B cell (primary cell): ENCODE measurements at places on chromosomes 13 and 19.

DNA sequence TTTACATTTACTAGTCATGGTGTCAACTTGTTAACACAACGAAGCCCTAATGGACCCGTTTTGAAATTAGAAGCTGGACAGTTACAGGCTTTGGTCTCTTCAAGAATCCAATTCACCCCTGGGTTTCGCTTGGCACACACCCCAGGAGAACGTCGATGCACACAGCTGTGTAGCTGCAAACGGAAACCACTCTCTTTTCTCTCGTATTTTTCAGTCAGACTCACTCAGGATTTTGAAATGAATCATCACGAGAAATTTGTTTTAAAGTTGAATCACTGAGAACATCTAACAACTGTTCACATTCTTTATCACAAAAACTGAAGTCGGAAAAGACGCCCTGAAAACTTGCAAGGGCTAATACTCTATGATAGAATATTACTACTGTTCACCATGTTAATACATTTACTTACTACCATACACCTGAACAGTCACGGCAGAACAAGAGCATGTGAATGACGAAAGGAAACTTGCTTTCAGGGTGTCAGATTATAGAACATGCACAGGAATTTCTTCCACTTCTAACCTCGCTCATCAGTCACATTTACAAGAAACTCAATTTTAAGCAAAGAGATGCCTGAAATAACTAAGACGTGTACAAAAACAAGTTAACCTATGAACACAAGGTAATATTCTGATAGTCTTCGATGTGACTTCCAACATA is 4.7 kb downstream of the PNMA8A start:
- no peak for DNase-seq

GRCh38 chr13:20291675-20292074 is 59.6 kb upstream of the GJB6 start:
- DNase-seq: no peak

DNA sequence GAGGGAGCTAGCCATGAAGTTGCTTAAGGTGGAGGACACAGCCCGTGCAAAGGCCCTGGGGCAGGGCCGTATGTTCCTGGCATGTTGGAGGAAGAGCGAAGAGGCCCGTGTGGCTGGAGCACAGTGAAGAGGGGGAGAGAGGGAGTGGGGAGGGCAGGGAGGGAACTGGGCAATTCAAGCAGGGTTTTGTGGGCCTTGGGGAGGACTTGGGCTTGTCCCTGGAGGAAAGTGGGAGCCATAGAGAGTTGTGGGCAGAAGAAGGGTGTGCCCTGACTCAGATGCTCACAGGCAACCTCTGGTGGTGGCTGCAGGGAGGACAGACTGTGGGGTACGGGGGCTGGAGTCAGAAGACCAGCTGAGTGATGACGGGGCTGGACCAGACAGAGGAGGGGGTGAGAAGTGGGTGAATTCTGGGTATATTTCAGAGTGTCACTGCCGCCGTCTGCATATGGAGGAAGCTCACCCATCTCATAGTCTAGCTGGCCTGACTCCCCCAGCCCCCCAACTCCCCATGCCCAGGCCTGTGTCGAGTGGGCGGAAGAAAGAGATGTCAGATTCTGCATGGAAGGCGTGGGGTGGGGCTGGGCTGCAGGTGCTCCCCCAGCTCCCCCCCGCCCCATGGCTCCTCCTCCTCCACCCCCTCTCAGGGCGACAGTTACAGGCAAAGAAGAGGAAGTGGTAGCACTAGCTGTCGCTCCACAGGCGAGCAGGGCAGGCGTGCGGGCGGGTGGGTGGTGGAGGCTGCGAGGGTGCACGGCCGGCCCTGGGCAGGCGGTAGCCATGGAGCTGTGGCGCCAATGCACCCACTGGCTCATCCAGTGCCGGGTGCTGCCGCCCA is at the start of gene VAV1:
TSS of gene VAV1 (plus strand) at position 681 of the 838 bp plus-strand sequence. CDS start at position 781, 100 bp downstream.
- peak; percentile 94 for DNase-seq

- no peak for DNase-seq
These were observed 5.4 kb downstream of the UPF3A start for GRCh38 chr13:114286808-114287207.

DNA sequence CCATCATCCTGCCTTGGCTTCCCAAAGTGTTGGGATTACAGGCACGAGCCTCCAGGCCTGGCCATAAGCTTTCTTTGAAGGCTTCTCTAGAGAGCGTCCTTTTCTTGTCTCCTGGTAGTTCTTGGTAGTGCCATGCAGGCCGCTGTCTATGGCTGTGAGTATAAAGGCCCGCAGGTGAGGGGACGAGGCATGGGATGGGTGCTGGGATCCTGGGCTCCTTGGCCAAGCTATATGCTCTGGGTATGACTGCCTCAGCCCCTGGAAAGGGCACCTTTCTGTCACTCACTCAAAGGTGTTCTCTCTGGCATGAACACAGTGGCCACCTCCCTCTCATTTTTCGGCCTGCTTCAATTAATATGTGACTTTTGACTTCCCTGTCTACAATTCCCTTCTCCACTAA is 6.3 kb upstream of the ABCC4 start:
- no peak for DNase-seq

DNA sequence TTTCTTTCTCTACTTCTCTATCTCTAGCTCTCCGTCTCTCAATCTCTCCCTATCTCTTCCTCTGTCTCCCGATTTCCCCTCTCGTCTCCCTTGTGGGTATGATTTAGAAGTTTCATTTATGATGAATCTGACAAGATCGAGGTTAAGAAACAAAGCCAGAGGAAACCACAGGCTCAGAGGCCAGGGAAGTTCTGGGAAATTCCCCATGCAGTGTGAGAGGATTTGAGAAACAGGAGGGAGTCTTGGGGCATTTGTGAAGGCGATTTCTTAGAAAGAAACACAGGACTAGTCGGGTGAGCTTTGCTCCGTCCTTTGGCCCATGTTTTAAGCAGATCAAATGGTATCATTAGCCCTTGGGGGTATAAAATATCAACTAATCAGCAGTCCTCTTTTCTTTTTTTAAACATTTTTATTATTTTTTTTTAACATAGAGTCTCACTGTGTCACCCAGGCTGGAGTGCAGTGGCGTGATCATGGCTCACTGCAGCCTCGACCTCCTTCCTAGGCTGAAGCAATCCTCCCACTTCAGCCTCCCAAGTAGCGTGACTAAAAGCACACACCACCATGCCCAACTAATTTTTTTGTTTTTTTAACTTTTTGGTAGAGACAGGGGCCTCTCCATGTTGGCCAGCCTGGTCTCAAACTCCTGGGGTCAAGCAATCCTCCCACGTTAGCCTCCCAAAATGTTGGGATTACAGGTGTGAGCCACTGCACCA is 25.8 kb downstream of the TNFSF9 start:
- DNase-seq: no peak

DNA sequence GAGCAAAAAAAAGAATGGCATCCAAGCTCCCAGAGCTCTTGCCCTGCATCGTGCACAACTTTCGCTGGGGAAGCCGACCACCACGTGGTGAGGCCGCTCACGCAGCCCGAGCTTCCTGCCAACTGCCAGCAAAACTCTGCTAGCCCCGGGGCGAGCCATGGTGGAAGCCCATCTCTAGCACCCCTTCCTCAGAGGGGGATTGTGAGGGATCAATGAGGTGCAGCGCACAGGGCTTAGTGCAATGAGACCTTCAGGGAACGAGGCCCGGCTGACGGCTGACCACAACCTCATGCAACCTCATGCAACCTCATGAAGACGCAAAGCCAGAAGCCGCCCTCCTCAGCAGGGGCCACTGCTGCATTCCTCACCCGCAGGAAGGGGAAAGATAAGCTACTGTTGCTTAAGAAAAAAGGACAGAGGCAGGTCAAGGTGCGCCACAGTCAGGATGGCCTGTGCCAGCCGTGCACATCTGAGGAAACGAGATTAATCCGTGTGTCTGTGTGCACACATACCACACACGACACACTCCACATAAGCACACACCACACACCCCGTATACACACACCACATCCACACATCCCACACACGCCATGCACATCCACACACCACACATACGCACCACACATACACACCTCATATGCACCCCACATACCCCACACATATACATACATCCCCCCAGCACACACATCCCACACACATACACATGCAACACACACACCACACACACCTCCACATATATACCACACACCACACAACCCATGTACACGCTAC is 9.6 kb downstream of the HSPBP1 start:
- no peak for DNase-seq

GRCh38 chr19:4304538-4305256 is at the start of gene FSD1:
Gene FSD1, plus strand, starts transcription at chr19:4304598. Its CDS starts 149 bp downstream, at chr19:4304747.
- peak; percentile 67 for DNase-seq

DNA sequence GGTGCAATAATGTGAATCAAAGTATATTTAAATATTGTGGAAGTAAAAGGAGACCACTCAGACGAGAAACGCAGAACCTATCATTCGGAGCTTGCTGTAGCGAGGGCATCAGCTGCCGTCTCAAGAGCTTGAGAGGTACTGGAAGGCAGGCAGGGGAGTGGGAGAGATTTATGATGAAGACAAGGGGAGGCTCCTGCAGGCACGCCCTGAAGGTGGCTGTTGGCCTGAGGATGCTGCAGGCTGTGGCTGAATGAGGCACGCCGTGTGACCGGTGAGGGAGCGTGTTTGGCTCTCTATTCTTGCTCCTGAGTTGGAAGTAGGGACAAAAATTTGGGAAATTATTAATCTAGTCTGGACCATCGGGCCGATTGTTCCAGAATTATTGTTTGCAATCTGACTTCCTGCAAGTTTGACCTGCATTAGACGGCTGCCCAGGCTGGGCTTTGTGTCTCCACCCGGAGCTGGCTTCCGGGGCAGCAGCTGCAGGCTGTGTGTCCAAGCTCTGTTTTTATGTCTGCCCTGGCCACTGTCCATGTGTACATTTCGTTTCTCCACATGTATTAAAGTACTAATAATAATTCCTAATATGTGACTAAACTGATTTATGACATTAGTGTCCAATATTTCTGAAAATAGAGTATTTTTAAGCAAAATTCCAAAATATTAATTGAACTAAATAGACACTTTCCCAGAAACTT is 91.1 kb upstream of the ANKRD10 start:
- DNase-seq: no peak

DNA sequence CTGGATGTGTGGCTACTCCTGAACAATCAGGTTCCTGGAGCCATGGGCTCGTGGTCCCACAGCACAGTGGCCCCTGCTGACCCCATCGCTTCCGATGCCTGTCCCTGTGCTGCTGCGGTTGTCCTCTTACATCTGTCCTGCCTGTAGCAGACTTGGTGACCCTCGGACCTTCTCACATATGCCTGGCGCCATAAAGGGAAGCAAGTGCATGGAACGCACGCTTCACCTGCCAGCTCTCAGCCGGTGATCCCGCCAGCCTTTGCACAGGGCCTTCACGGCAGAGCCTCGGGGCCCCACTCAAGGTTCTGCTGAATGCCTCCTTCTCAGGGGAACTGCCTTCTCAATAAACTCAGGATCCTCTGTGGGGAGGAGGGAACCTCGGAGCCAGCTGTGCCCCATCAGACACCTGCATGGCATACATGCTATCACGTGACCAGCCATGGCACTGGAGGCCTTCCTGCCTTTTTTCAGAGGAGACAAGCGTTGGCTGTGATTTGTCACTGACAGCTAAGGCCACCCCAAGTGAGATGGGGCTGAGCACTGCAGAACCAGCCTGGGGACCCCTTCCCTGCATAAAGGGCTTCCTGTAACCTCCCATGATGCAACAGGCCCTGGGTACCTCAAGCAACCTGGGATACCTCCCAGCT is 24.3 kb downstream of the PEPD start:
- no peak for DNase-seq
